Thyroid gland (tissue), 4 donors: ENCODE measurements at places on chromosomes 5 and 9. TPM values are rescaled to one million over a fixed set of nuclear protein-coding genes. Genes with fewer than 3 reads are reported as not detected.

Gene C1QTNF3
- 12.3 TPM for total RNA-seq

Gene ZBTB26
- 15.6 TPM for total RNA-seq

Gene PIP5K1B
- 1.6 TPM for total RNA-seq

Gene HTR1A
- total RNA-seq = 1.8 TPM

Gene RASGRF2
- total RNA-seq = 12.6 TPM

Gene C1QTNF2
- total RNA-seq = 1.1 TPM

Gene SCGB3A2
- total RNA-seq = not detected

Gene GFRA3
- not detected for total RNA-seq

Gene GALNT12
- total RNA-seq = 18.9 TPM

Gene DIRAS2
- total RNA-seq = 8.4 TPM
